ENCODE measurements at places on chromosomes 1 and 21. TPM values are rescaled to one million over a fixed set of nuclear protein-coding genes. Genes with fewer than 3 reads are reported as not detected.

- peak; percentile 52 for ATAC-seq
These were observed 2.7 kb upstream of the NPHP4 start for GRCh38 chr1:5994713-5995621.

Gene KIF14
- total RNA-seq = 17.1 TPM

DNA sequence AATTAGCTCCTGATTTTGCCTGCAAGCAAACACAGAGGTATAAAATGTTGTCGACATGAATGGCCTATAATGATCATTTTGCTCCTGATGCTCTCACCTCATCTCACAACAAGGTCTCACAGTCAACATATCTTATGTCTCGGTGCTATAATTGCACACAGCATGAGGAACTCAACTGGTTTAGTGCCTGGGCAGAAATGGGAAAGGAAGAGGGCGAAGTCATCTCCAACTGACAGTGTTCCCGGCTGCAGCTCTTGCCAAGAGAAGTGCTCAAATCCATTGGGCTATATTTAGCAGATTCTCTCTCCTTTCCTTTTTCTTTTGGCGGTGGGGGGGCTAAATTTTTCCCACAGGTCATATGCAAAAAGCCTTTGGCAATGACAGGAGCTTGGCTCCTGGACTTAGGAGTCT lies 53.0 kb downstream of the SLC45A1 start:
- ATAC-seq = no peak

Gene PBX1
- 0.53 TPM for total RNA-seq

Gene LIN28A
- not detected for total RNA-seq

Gene C1orf185
- total RNA-seq = not detected

DNA sequence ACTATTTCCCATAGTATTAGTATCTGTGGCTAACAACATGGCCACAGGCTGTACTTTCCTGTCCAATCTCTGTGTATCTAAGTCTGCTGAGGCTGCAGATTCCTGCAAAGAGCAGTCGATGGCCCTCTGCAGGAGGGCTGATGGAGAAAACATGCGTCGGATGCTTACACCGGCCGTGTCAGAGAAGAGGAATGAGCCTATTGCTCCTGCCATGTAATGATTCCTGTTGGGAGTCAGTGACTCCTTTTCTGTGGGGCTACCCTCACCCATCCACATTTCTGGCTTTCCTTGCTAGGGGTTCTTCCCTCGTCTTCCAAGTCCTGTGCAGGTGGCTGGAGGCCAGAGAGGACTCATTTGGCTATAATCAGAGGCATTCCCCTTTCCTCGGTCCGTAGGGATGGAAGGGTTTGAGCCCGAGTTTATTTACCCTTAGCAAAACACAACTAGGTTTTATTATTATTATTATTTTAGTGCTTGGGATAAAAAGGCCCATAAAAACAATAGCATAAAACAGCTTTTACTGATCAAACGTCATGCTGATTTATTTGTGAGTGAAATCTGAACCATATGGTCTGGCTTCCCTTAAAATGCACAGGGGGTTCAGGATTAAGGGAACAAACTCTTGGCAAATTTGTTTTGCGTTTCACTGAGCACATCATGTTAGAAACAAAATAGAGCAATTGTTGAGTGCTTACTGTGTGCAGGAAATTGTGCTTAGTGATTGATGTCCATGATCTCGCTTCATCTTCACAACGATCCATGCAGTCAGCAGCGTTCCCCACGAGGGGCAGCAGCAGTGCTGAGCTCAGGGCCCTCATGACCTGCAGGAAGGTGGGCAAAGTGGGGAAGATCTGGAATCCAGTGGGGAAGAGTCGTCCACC lies 70.8 kb downstream of the KIF26B start:
- ATAC-seq = no peak

GRCh38 chr1:236688705-236689104 lies 2.4 kb downstream of the ACTN2 start:
- ATAC-seq = no peak

- ATAC-seq = peak; percentile 90
These were observed at the start of gene NCDN for GRCh38 chr1:35557611-35558373. Gene NCDN, plus strand, starts transcription at chr1:35557799. Its CDS starts 392 bp downstream, at chr1:35558191.

DNA sequence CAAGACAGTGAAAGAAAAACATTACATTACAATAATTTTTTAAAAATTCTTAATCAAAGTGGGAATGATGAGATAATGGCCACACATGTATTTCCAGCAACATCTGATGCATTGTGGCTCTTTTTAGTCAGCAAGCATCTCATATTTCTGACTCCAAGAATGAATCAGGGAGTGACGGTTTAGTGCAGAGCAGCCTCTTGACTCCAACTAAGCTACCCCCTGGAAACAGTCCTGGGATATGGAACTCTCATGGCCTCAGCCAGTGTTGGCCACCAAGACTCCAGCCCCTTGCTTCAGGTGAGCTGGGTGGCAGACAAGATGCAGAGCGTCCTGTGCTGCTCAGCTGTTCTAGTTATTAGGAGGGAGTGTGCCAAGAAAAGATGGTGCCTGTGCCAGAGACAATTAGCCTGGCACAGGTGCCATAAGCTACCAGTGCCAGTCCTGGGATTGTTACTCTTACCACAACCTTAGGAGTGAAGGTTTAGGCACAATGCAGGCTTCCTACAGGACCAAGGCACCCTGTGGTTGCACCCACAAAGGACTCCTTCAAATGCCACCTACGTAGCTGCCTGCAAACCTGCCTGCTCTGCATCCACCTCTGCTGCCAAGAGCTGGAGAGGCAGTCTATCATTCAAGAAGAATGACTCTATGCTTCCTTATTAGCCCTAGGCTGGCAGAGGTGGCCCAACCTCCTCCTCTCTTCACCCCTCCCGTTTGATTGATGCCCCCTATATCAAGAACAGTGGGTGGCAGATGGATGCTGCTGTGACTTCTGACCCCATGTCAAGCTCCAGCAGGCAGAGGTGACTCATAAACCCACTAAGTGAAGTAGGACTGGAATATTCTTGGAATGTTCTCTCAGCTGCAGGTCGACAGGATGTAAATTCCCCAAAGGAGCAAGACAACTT lies 6.0 kb upstream of the SEC16B start:
- no peak for ATAC-seq

DNA sequence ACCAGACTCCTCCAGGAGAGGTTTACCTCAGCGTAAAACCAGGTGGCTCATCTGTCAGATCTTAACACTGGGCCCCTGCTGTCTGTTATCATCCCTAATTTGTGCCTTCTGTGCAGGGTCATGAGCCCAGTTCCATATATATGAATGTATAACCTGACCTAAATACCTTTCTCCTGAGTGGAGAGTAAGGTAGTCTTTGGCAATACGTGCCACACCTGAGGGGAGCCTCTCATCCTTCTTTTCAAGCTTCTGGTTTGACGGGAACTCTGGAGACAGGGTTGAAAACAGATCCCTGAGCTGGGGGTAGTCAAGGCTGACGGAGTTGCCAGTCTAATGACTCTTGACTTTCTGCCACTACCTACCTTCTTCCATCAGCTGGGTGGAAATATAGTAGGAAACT lies 4.1 kb downstream of the SFT2D2 start:
- no peak for ATAC-seq

DNA sequence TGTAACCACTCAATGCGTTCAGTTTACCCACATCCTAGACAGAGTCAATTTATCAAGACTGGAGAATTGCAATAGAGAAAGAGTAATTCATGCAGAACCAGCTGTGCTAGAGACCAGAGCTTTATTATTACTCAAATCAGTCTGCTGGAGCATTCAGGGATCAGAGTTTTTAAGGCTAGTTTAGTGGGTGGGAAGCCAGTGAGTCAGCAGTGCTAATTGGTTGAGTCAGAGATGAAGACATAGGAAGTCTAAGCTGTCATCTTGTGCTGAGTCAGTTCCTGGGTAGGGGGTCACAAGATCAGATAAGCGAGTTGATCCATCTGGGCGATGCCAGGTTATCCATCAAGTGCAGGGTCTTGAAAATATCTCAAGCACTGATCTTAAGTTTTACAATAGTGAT lies 499.6 kb downstream of the MRPL39 start:
- no peak for ATAC-seq

DNA sequence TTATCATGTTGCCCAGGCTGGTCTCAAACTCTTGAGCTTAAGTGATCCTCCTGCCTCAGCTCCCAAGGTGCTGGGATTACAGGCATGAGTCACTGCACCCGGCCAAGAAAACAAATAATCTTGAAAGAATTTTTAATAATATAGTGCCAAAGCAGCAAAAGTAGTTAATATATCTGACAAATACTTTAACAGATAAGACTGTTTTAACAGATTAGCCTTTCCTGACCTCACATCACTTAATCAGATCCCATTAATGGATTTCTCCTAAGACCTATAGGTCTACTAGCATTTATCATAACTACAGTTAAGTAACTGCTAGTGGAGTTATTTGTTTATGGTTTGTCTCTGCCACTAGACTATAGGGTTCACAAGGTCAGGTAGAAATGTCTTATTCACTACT lies 61.1 kb upstream of the HP1BP3 start:
- no peak for ATAC-seq

DNA sequence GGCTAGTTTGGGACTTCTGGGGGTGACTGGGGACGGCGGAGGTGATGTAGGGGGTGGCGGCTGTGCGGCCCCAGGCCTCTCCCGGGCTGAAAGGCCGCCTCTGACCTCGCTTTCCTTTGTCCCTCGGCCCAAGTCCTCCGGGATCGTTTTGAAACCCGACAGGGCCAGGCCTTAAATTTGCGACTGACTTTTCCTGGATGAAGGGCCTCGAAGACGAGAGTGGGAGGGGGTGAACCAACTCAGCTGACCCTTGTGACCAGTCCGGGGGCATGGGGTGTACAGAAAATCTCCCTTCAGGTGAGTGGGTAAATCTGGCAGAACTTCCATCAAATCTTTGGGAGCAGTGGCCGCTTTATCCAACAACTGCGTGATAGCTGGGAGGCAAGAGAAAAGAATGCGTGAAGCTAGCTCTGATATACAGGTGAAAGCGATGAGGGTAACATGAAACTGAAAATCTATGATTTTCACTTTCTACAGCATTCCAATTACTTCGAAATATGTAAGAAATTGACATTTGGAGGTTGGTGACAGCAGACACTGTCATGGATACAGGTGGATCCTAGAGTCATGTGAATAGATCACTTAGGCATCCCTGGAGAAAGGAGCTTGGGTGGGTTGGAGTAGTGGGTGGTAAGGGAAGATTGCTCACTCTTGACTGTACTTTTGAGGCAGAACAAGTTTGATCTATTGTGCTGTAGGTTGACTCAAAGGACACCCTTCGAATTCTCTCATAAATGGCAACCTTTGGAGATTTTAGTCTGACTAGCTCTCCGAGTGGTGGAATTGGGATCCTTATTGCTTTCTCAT lies 885 bp downstream of the AHCYL1 start:
- ATAC-seq = peak; percentile 30

GRCh38 chr21:44630440-44630839 lies 3.5 kb downstream of the KRTAP10-9 start:
- no peak for ATAC-seq

Gene NR0B2
- total RNA-seq = not detected

Gene HMCN1
- 0.06 TPM for total RNA-seq

Data from activated T-helper 17 cell treated with anti-CD3 and anti-CD28 coated beads, Interleukin-2, amount 50 U/mL, for 72 hours (primary cell).